Hematopoietic multipotent progenitor cell treated with erythropoietin and hydrocortisone succinate and interleukin-3 and kit ligand, for 17 days (in vitro differentiated cells): ENCODE measurements at places on chromosomes 11 and 22.
A peak's percentile ranks its signal among the peaks of the same experiment; 100 is the strongest.

DNA sequence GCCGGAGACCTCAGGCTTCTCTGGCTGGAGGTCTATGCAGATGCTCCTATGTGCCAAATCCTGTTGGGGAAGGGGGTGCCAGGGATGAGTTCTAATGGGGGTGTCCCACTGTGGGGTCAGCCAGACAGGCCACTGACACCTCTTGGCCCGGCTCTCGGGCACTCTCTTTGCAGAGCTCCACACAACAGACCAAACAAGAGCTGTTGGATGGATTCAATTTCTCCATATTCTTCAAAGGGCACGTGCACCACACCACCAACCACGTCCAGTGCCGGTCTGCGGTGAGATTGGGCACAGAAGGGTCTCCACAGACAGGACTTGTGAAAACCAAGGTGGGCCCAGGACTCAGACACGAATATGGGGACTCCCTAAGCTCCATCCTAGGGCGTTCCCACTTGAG is 2.2 kb upstream of the RGL4 start:
- DNase-seq = no peak

DNA sequence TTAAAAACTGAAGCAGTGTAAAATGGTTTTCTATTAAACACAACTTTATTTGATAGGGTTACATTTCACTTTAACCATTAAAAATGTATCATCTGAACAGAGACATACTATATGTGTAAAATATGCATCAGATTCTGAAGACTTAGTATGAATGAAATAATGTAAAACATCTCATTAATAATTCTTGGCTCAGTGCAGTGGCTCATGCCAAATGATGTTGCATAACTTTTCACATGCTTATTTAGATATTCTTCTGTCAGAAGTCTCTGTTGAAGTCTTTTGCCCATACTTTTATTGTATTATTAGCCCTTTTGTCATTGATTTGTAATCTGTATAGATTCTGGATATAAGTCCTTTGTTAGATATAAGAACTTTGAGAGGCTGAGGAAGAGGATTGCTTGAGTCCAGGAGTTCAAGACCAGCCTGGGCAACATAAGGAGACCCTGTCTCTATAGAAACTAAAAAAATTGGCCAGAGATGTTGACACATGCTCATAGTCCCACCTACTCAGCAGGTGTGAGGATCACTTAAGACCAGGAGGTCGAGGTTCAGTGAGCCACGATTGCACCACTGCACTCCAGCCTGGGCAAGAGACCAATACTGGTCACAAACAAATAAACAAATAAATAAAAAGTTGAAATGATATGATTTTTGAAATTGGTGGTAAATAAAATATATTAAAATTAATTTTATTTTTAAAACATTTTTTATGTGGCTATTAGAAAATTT is 73.8 kb upstream of the PARVA start:
- DNase-seq = no peak

DNA sequence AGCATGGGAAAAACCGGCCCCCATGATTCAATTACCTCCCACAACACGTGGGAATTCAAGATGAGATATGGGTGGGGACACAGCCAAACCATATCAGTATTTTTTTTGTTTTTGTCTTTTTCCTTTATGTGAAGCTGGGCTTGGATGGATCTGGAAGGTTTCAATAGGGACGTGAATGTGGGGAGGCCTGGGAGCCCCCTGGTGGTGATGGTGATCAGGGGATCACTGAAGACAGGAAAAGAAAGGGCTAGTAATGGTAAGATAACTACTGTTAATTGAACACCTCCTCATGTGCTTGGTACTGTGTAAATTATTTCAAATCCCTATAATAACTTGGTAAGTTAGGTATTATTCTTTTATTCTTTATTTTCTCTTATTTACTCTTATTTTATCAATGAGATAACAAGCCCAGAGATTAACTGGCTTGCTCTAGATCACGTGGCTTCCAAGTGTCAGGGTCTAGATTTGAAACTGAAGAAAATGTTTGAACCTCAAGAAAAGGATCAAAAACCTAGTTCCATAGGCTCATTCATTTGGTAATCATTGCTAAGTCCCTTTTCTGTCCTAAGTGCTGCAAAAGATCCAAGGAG is 364.2 kb downstream of the TENM4 start:
- peak; percentile 11 for DNase-seq

GRCh38 chr11:69636512-69637197 is 4.3 kb upstream of the CCND1 start:
- no peak for DNase-seq

GRCh38 chr11:74949753-74950137 is 679 bp downstream of the SPCS2 start:
- DNase-seq = no peak

DNA sequence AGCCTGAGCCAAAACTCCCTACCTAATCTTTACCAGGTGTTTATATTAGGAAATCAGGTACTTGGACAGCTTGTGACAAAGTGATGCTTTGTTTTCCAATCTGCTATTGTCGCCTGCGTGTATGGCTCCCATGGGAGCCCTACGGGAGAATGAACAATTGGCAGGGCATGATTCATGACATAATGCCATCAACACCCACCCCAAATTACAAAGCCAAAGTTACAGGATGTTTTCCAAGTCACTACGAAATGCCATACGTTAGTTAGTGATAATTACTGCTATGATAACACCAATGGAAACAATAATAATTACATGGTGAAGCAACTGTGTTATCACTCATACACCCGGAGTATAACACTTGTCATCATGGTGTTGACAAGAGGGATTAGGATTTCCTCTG is 226.4 kb downstream of the FAM181B start:
- DNase-seq = no peak

GRCh38 chr11:19853016-19853415 is 140.4 kb downstream of the NAV2 start:
- DNase-seq = no peak

DNA sequence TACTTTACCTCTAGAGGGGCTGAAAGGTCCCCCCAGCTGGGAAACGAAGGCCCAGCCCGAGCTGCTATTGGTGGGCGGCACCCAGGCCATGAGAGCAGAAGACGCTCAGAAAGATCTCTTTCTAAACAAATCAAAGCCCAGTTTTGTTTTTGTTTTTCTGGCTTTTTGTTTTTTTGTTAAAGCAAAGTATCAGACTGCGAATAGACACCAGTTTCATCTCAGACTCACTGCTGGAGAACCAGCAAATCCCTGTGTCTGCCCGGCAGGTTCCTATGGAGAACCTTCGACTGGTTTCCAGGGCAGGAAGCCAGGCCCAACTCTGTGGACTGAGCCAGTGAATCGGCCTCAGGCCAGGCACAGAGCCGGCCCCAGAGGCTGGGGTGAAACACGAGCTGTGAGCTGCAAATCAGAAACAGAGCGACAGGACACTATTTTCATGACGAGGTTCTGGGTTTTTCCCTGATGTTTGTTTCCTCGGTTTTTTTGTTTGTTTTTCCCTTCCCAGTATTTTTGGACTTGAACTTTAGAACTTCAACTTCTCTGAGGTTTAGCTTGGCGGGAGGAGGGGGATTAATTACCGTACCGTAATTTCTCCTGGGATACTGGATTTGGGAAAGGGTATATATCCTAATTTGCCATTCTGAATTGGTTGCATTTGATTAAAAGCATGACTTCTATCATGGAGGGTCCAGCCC is 16.0 kb upstream of the B4GALNT4 start:
- DNase-seq = no peak

DNA sequence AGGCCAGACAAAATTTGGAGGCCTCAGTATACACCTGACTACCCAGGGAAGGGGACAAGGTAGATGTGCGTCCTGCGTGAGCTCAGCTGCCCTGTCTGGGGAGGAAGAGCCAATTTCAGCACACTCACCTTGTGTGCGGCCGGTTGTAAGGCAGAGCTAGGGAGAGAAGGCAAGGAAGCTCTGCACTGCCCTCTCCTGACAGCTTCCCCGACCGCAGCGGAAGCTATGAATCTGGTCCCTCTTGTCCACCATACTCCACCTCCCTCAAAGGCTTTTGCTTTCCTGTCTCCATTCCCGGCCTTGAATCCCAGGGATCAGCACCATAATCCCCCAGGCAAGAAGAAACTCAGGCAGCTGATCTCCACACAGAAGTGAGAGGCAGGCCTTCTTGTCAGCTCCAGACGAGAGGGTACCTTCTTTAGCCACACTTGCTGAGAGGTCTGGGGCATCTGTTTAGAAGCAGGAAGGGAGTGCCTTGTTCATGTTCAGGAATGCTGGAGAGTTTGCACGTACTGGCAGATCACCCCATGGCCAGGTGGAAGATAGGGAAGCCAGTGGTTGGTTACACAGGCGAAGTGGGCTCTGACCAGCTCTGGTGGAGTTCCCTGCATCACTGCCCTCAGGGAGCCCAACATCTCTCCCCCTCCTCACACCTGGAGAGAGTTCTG is 62.5 kb downstream of the FEZ1 start:
- DNase-seq = no peak

DNA sequence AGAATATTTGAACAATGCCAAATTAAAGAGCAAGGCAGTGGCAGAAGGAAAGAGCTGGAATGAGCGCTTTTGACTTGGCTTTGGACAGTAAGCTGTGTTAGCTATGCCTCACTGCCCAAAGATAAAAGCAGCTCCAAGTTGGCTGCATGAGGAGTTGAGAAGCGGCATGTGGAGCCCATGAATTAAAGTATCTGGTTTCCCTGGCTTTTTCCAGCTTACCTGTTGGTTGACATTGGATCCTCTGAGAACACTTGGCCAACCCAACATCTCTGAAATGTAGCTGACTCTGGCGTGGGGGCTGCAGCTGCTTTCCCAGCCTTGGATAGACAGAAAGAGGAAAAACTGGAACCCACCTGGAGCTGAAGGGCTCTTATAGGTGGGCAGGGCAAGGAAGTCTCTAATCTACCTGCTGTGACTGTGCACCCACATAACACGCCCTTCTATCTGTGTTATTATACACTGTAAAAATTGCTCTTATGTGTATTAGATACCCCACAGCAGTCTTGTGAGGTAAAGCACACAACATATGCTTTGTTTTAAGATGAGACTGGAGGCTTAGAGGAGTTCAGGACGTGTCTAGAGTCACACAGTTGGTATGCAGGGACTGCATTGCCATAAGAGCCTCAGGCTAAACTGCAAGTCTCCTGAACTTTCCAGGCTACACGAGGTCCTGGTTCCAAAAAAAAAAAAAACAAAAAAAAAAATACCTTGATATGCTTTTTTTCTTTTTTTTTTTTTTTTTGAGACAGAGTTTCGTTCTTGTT is 5.8 kb downstream of the UBASH3B start:
- DNase-seq = no peak
